ENCODE measurements at places on chromosomes 4 and X.

DNA sequence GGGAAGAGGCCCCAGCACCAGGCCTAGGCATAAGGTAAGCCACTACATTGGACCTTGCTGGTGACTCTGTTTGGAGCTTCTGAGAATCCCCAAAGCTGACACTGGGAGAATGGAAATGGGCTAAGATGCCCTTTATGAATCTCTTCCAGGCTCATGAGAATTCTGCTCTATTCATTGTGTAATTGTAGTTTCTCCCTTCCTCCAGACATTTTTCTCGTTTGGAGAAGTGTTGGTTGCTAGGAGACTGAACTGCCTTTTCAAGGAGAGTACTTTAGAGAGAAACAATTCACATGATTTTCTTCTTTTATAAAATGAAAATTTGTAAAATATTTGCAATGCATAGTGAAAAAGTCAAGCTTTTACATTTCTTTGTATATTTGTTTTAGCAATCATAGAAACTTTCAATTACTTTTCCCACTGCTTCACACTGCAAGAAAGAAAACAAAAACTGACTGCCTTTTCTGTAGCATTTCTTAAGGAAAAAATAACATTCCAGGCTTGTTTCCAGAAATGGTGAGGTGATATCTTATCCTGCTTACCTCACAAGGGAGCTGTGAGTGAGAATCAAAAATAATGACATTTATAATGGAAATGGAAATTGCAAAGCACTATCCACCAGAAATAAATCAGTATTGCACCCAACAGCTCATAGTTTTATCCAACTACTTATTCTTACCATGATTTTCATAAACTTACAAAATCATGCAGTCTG, 24.9 kb upstream of the DCHS2 start:
- H3K36me3 ChIP-seq, result no peaks in the 10 kb centered on the region
- peak overlapping the region; percentile 30 for H3K27ac ChIP-seq
- peaks cover 7% of the 10 kb centered on the region for H3K4me1 ChIP-seq
- H3K4me3 ChIP-seq, result no peak overlapping the region

GRCh38 chrX:47723689-47724088, 64.7 kb upstream of the UXT start:
- H3K27me3 ChIP-seq, result no peaks in the 10 kb centered on the region
- H3K36me3 ChIP-seq, result no peaks in the 10 kb centered on the region
- no peak for DNase-seq
- H3K4me3 ChIP-seq, result no peak overlapping the region
- no peaks in the 10 kb centered on the region for H3K4me1 ChIP-seq

- H3K4me1 ChIP-seq, result no peaks in the 10 kb centered on the region
- no peaks in the 10 kb centered on the region for H3K36me3 ChIP-seq
- H3K4me3 ChIP-seq, result peak overlapping the region; percentile 67
- H3K27me3 ChIP-seq, result peaks cover 22% of the 10 kb centered on the region
- no peak for DNase-seq
- peak overlapping the region; percentile 85 for H3K27ac ChIP-seq
Measured at GRCh38 chrX:10618961-10619360, 1.4 kb downstream of the MID1 start.

- H3K27ac ChIP-seq, result no peak overlapping the region
- DNase-seq, result no peak
- no peaks in the 10 kb centered on the region for H3K4me1 ChIP-seq
- H3K36me3 ChIP-seq, result no peaks in the 10 kb centered on the region
- no peaks in the 10 kb centered on the region for H3K27me3 ChIP-seq
Measured at GRCh38 chrX:147405764-147406163, 506.0 kb upstream of the FMR1 start.

DNA sequence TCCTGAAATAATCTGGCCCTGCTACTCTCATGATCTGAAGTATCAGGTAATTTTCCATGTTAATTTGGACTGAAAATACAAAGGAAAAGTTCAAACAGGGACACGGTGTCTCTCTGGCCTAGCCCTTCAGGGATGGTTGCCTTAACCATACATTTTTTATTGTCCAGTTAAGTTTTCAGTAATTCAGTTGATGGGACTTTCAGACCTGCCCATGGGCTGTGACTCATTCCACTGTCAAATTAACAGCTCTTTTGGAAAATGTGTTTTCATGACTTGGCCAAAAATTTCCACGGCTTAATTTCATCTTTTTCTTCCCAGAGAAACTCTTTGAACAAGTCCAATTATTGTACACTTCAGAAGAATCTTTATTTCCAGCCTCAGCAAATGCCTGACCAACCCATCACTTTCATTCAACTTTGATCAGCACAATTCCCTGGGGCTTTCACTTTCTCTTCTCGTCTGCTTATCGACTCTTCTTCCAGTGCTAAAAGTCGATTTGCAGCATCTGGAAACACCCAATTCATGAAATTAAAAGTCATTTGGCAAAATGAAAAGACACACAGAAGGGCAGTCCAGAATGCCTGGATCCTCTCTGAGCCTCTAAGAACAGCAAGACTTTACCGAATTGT, 293.9 kb downstream of the RAB28 start:
- no peak overlapping the region for H3K27ac ChIP-seq
- H3K36me3 ChIP-seq, result no peaks in the 10 kb centered on the region
- no peaks in the 10 kb centered on the region for H3K4me1 ChIP-seq
- no peaks in the 10 kb centered on the region for H3K27me3 ChIP-seq
- no peak for DNase-seq
